CD4-positive, alpha-beta T cell treated with Interleukin-2 at 100 ng/mL for 4 hours (primary cell): ENCODE measurements at places on chromosomes 12 and 14.

DNA sequence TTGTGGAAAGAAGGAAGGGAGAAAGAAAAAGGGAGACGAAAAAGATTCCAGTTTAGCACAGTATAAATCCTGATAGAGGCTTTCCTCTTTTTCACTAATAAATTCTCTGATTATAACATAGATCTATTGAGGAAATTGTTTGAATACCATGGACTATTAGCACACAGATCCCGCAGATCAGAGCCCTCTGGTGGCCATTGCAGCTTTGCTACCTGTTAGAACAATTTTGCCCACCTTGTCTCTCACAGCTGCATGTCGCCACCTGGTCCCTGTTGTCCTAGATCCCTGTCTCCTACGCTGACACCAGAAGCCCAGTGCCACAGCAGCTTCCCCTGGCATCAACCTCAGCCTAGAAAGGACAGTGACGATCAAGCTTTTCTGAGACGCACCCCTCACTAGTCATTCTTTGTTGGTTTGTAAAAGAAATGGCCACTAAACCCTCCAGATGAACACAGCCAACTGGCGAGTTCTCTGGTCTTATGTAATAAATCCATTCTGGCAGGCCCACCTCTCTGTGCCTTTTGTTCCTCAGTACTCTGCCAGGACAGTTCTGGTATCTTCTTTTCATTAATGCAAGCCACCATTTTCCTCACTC is 9.9 kb downstream of the GPHB5 start:
- DNase-seq, result peak; percentile 1

DNA sequence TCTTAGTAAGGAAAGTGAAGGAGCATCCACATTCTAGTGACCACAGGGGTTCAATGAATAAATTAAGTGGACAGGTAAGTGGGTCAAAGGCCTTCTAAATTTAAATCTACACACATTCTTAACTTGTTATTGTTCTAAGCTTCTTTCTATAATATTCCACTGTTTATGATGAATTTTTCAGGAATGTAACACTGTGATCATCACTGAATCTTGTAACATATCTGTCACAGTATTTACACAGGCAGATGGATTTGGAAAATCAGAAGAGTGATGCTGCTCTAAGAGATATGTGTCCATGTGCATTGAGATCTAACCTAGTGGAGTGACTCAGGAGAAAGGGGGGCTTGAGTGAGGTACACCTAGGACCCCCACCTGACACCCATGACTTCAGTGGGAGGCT is 115.4 kb upstream of the OVCH1 start:
- DNase-seq, result no peak

DNA sequence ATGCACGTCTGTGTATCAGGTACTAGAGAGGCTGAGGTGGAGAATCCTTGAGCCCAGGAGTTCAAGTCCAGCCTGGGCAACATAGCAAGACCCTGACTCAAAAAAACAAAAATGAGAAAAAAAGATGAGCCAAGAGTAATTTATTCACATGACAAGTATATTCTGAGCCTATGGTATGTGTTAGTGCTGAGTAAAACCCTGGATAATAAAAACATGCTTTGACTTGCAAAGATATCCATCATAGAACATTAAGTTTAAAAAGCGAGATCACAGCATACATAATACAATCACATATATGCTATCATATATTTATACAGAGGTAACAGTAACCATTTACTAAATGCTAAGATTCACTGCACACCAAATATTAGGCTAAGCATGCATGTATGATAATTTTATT is 23.9 kb upstream of the SLC10A1 start:
- DNase-seq, result no peak

DNA sequence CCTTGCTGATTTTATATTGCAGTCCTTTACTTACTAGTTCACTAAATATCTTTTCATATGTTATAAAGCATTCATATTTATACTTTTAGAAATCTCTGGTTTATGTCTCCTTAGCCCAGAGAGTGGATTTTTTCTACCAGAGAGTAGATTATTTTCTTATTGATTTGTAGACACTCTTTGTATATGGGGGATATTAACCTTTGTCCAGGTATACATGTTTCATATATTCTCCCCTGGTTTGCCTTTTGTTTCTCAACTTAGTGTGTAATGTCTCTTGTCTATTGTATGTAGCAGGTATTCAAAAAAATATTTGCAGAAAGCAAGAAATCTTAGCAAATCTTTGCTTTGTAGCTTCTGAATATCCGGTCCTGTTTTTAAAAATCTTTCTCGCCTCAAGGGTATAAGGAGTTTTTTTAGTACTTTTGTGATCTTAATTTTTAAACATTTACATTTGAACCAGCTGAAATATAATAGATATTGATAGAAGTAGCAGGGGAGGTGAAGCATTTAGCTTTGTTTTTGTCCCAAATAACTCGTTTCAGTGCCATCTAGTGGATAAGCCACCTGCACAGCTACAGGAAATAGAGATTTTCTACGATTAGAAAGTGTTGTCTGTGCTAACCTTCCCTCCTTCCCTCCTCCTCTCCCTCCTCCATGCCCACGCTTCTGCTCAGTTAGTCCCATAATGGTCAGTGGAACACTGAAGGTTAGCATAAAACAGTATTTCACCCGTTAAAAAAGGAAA is 97.0 kb downstream of the PHETA1 start:
- DNase-seq, result no peak

GRCh38 chr12:23950210-23950774 is 822 bp upstream of the SOX5 start:
- no peak for DNase-seq

GRCh38 chr14:63214417-63215196 is 10.4 kb downstream of the RHOJ start:
- no peak for DNase-seq

- no peak for DNase-seq
Observed at GRCh38 chr14:68886109-68886434, 93.0 kb downstream of the ACTN1 start.

DNA sequence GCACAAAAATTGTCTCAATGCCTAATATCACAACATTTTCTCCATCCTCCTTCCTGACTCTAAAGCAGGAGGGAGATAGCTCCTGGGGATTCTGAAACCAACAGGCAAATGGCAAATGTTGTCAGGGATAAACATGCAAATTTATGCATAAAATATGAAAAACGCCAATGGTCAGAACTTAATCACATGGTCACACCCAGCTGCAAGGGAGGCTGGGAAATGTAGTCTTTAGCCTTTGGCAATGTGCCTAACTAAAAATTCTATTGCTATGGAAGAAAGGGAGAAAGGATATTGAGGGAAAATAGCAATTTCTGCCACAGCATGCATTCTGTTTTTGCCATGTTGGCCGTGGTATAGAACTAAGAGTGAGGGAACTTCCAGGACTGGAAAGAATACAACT is 11.7 kb upstream of the OASL start:
- DNase-seq, result no peak

DNA sequence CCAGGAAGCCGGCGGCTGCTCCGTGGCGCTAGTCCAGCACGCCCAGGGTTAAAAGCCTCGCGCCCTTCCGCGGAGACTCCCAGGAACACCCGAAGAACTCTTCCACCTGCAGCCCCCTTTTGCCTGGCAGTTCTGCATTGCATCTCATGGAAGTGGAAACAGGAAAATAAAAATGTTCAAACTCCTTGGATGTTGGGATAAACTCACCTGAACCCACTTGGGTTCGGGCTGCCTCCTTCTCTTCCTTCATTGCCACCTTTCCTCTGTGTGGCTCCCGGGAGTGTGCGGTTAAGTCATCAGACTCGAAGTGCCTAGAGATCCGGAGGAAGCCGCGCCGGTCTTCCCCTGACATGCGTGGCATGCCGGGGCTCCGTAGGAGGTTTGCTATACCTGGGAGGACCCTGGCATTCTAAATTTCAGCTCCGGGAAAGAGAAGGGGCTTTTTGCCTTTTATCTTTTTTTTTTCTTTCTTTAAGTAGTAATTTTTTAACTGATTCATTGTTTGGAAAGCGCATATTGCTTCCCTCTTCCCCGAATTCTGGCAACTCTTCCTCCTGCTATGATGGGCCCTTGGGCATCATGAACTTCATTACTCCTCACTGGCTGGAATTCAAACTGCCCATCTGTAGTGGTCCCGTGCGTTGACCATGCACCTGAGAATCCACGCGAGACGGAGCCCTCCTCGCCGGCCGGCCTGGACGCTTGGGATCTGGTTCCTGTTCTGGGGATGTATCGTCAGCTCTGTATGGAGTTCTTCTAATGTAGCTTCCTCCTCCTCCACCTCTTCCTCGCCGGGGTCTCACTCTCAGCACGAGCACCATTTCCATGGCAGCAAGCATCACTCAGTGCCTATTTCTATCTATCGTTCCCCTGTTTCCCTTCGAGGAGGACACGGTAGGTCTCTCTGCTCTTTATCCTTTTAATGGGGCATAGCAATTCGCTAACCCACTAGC is 931.4 kb downstream of the DIO2 start:
- DNase-seq, result no peak

DNA sequence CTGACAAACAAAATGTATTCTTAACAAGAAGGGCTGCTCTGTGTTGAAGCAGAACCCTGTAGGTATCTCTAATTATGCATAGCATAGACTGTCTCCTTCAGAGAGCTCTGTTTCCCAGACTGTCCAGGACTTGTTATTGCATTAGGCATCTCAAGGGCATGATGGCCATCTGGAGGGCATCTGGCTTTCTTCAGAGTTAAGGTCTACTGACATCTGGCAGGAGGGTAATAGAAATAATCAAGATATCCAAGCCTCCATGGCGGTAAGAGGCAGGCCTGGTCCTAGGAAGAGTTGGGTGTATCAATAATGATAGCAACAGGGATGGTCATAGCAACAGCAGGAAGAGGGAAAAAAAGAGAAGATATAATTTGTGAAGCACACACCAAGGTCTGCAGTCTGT is 161.2 kb downstream of the TTC8 start:
- no peak for DNase-seq

GRCh38 chr12:88597365-88597764 is 17.1 kb upstream of the KITLG start:
- no peak for DNase-seq

- no peak for DNase-seq
Observed at GRCh38 chr14:41446008-41446407, 160.7 kb upstream of the LRFN5 start.

- DNase-seq, result no peak
Observed at GRCh38 chr12:45613296-45613695, 116.2 kb upstream of the ARID2 start.

DNA sequence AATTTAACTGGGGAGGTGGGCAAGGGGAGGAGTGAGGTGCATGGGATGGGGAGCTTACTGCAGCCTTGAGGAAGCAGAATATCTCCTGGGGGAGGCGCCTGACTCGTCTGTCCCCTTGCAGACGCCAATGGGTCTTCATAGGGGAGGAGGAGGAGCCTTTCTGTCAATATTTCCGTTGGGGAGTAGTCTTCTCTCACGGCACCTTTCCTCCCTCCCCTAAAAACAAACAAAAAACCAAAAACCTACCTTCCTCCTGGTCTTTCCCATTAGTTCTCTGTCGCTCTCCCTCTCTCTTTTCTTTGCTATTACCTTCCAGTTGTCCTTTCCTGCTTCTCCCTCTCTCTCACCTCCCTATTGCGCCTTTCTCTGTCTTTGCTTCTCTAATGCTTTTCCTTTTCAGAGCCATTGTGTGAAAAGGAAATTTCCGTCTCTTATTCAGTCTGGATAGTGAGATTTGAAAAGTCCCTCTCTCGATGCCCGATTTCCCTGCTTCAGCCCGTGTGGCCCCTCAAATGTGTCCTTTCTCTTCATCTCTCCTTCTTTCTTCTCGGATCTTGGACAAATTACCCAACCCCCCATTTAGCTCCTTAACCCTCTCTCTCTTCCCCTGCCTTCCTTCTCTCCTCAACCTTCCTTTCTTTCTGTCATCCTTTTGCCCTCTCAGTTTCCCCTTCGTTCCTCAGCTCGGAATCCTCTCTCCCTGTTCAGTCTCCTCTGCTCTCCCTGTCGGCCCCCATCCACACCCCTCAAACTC is 5.9 kb downstream of the GPR84 start:
- peak; percentile 52 for DNase-seq

DNA sequence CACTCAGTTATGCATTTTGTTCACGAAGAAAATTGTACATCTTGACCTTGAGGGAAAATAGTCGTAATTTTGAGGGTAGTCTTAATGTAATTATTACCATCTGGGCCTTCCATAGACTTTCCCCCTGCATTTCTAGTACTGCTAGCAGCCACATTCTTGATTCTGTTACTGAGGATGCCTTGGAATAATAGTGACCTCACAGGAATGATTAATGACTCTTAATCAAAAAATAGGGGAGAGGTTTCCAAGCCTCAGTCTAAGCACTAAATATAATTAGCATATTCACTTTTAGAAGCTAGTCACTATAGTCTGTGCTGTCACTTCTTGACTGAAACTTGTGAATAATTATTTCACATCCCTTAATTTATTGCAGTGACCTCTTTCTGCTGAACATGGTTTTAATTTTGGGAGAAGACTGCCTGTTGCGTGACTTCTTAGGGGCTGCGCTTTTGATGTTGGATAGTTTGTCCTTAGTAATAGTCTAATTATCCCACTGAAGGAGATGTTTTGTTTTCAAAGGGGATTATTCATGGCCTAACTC is 400.5 kb downstream of the ADAMTS20 start:
- DNase-seq, result no peak

DNA sequence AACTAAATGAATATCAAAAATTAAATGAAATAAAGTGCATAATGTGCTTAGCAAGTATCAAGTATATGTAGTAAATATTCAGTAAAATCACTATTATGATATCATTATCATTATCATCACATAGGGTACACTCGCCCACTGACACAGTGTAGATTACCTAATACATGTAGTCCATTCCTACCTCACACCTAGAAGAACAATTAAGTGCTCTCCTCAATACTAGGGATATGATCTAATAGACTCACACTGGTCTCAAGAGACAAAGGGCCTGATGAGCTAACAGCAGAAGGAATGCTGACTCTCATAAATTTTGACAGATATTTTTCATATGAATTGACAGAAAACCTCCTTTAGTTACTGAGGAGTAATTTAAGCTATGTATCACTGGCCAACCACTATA is 29.1 kb downstream of the FSCB start:
- DNase-seq, result no peak

GRCh38 chr14:74459289-74459946 is 33.4 kb upstream of the SYNDIG1L start:
- DNase-seq, result peak; percentile 21

- no peak for DNase-seq
Observed at GRCh38 chr14:67630186-67630585, 10.5 kb downstream of the ARG2 start.

DNA sequence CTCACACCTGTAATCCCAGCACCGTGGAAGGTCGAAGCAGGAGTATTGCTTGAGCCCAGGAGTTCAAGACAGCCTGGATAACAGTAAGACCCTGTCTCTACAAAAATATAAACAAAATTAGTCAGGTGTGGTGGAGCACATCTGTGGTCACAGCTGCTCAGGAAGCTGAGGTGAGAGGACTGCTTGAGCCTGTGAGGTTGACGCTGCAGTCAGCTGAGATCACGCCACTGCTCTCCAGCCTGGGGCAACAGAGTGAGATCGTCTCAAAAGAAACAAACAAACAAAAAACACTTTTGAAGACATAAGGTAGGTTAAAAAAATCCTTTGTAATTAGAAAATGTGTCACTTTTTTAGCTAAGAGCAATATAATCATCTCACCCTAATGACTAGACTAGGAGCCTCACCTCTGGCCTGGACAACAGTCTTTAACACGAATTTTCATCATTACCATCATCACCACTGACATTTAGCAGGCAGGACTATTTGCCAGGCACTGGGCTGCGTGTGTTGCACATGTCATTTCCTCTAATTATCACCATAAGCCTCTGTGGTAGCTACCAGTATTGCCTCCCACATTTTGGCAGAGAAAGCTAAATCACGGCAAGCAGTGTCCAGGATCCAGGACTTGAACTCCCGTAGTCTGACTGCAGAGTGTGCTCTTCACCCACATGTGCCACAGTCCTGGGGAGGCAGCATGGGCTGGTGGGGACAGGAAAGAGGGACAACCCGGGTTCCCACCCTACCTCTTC is 4.6 kb upstream of the SYCP3 start:
- peak; percentile 9 for DNase-seq

- peak; percentile 13 for DNase-seq
Observed at GRCh38 chr12:10501030-10501429, 4.7 kb upstream of the EIF2S3B start.
